ENCODE measurements at places on chromosomes 3 and 15.

DNA sequence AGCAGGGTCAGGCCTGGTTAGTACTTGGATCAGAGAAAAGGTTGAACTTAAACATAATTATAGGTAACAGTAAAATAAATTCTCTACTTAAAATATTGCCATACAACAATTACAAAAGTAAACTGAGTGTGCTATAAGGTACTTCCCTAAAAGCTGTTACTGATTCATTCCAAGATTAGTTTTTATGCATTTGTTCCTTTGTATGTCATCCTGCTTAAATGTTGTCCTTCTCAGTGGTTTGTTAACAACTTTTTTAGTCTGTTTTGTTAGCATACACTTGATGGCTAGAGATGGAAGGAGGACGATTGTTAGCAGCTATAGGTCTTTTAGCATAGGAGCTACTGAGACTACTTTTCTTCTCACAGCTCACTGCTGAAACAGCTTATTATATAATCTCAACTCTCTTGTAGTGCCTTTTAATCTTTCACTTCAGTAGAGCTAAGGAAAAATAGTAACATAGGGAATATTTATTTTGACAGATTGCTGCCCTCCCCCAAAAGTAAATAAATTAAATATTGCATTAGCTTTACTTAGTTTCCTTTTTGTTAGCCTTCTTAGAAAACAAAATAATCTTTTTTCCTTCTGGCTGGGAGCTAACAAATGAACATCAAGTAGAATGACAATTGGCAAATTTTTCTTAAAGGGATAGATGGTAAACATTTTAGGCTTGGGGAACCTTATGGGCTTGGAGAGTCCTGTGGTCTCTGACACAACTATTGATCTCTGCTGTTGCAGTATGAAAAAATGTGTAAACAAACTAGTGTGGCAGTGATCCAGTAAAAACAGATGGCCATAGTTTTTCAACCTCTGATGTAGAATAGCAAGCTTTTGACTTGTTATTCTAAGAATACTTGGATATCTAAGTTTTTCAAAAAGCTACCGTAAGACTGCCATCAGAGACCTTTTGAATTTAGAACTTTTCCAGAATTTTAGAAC, 39.5 kb downstream of the USP8 start:
- no peak for DNase-seq

- DNase-seq: no peak
These were observed 226.1 kb downstream of the OCA2 start for GRCh38 chr15:27873039-27873438.

GRCh38 chr3:170023165-170023564, 14.6 kb upstream of the GPR160 start:
- DNase-seq: no peak

DNA sequence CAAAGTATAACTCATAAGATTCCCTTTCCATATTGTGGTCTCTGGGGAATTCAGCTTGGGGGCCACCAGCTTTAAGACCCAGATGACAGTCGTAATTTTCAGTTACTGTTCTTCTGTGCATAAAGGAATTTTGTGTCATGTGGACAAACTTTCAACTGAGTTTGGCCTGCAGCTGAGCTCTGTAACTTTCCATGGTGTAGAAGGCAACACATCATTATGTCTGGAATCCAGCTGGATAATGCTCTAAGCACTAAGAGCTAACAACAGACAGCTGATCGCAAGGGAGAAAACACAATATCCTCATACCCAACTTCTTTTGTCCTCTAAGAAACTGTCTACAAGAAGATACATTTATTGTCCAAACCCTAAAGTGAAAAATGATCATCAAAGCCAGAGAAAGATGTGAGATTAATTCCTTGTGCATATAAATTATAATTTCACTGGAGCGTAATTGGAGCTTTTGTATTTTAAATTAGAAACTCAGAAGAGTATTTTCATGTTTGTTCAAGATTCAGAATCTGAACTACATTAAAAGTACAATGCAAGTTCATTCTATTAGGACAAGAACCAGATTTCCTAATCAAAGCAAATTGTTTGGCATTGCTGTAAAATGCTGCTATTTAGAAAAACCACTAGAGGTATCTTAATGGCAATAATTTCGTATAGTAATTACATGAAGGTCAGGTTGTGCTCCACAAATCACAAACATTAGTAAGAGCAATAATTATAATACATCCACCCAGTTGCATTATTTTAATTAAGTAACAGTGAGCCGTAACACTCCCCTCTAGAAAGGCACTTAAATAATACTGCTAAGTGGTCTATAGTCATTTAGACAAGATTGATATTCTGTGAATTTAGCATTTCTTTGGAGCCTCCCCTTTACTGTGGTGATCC, 218.8 kb downstream of the ATP8B4 start:
- no peak for DNase-seq

DNA sequence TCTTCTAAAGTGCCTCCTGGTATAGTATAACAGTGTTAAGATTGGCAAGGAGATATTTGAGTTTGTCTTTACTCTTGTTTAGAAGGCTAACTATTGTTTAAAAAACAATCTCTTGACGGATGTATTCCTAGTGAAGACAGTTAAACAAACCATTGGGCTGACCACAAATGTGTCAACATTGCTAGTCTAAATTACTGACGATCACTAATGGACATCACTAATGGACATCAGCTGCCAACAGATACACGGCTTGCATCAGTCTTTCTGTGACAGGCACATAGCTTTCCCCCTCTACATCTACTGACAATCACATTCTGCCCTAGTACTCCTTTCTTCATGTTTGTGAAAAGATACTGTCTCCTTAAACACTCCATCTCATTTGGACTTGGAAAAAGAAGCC, 57.1 kb upstream of the ETV5 start:
- no peak for DNase-seq

DNA sequence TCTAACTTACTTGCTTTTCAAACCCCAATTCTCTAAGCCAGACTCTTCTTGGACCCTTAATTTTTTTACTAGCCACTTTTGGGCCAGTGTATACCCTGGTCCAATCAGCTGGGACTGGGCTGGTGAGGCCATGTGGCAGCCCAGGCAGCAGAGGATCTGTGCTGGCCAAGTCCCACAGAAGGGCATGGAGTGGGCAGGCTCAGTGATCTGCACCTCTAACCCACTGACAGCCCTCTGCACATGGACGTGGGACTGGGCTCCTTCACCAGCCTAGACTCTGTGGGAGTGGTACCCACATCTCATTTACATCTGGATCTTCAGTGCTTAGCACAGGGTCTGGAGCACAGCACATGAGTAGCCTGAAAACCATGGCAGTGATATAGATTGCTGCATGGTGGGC, 56.1 kb upstream of the PRR23C start:
- DNase-seq: no peak

- DNase-seq: no peak
These were observed 83.6 kb downstream of the THSD4 start for GRCh38 chr15:71198846-71199245.

DNA sequence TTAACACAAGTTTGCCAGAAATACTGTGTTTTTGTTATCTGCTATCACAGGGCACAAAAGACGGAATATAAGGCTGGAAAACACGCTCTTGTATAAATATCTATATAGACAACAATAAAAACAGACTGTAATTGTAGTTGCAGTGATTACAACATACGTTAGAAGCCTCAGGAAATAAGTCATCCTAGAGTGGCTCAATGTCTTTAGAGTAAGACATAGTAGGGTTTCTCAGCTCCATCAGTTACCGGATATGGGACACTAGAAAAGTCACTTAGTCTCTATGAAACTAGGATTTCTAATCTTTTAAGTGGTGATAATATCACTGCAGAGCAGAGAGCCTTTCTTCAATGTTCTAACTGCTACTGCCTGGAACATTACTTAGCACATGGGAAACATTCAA, 208.8 kb downstream of the STAG1 start:
- no peak for DNase-seq

- DNase-seq: no peak
These were observed 27.7 kb downstream of the ZDHHC3 start for GRCh38 chr3:44948239-44948638.

- no peak for DNase-seq
These were observed 54.8 kb downstream of the SMAD3 start for GRCh38 chr15:67120009-67120838.

GRCh38 chr3:41050144-41050543, 149.2 kb upstream of the CTNNB1 start:
- DNase-seq: no peak
